ENCODE measurements at places on chromosomes 16 and 17. TPM values are rescaled to one million over a fixed set of nuclear protein-coding genes. Genes with fewer than 3 reads are reported as not detected.

GRCh38 chr17:9845306-9845705 is 19.6 kb downstream of the GLP2R start:
- no peaks in the 10 kb centered on the region for H3K4me1 ChIP-seq
- no peaks in the 10 kb centered on the region for H3K27me3 ChIP-seq
- no peak for DNase-seq

DNA sequence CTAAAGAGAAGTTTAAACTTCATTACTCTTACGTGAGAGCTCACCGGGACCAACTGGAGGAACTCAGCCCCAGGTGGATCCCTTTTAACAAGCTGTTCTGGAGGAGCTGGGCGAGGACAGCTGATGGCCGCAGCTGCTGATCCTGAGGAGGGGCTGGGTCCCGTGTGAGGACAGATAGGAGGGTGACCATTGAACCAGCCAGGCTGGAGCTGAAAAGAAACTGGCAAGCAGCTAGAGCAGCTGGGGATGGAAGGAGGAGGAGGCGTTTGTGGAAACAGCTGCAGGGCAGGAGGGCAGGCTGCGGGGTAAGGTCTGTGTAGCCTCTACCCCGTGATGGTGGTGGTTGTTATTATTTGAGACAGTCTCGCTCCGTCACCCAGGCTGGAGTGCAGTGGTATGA is 119.5 kb downstream of the AATF start:
- no peak overlapping the region for H3K4me3 ChIP-seq
- H3K27ac ChIP-seq, result no peak overlapping the region
- H3K4me1 ChIP-seq, result no peaks in the 10 kb centered on the region
- no peak for DNase-seq

DNA sequence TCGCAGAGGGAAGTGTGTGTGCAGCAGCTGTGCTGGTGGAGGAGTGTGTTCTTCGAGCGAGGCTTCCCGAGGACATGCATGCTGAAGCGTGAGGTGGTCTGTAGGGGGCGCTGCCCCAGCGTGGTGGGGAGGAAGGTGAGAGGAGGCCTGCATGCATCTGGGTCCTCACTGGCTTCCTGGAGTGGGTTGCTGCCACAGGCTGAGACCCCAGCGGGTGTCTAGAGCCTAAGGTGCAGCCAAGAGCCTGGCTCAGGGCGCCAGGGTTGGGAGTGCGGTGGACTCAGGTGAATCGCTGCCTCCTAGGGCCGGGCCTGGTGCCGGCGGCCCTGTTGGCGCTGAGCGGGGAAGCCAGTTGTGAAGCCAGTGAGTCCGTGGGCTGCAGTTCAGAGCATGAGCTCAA is 7.5 kb upstream of the HSD3B7 start:
- peaks cover 31% of the 10 kb centered on the region for H3K36me3 ChIP-seq
- no peaks in the 10 kb centered on the region for H3K4me1 ChIP-seq
- no peak overlapping the region for H3K4me3 ChIP-seq
- DNase-seq, result no peak
- H3K27ac ChIP-seq, result no peak overlapping the region

- H3K36me3 ChIP-seq, result no peaks in the 10 kb centered on the region
- H3K27ac ChIP-seq, result no peak overlapping the region
- H3K4me1 ChIP-seq, result peaks cover 5% of the 10 kb centered on the region
- H3K4me3 ChIP-seq, result no peak overlapping the region
- no peak for DNase-seq
Measured at GRCh38 chr16:56960681-56961281, 969 bp upstream of the CETP start.

DNA sequence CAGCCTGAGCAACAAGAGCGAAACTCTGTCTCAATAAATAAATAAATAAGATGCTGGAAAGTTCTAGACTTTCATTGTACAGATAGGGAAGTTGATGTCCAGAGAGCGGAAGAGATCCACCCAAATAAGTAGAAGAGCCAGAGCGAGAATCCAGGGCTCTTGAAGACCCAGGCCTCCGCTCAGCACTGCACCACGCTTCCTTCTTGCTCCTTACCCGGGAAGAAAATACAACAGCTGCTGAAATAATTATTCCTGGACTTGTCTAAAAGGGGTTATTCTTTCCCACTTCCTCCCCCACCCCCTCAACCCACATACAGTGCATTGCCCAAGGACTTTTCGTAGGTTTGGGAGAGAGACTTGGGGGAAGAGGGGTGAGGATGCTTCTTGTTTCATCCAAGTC is 26.7 kb downstream of the CDK5RAP3 start:
- H3K27ac ChIP-seq, result no peak overlapping the region
- H3K27me3 ChIP-seq, result no peaks in the 10 kb centered on the region
- DNase-seq, result no peak
- H3K4me3 ChIP-seq, result no peak overlapping the region
- peaks cover 14% of the 10 kb centered on the region for H3K4me1 ChIP-seq

The KCNH4 gene
- not detected for polyA plus RNA-seq

The TSR3 gene
- polyA plus RNA-seq, result 16.4 TPM

Data from GM12878 (cell line).